Gastrocnemius medialis (tissue), 4 donors: ENCODE measurements at places on chromosomes 2 and 18. TPM values are rescaled to one million over a fixed set of nuclear protein-coding genes. Genes with fewer than 3 reads are reported as not detected.

- no peak for DNase-seq
- H3K36me3 ChIP-seq = no peaks in the 10 kb centered on the region
- H3K4me1 ChIP-seq = no peaks in the 10 kb centered on the region
- no peak overlapping the region for H3K27ac ChIP-seq
Observed at GRCh38 chr2:100482741-100483140, 12.5 kb downstream of the NMS start.

DNA sequence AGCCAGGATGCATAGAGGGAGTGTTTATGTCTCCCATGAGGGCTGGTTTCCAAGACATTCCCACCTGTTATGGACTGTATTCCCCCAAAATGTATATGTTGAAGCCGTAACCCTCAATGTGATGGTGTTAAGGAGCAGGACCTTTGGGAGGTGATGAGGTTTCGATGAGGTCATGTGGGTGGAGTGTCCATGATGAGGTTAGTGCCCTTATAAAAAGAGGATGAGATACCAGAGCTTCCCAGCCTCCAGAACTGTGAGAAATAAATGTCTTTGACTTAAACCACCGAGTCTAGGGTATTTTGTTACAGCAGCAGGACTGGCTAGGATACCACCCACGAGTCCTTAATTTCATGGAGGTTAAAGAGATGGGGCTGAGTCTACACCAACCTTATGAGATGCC lies 22.6 kb upstream of the EPAS1 start:
- H3K4me3 ChIP-seq = no peak overlapping the region
- H3K27ac ChIP-seq = no peak overlapping the region
- H3K4me1 ChIP-seq = peaks cover 19% of the 10 kb centered on the region
- H3K36me3 ChIP-seq = no peaks in the 10 kb centered on the region

DNA sequence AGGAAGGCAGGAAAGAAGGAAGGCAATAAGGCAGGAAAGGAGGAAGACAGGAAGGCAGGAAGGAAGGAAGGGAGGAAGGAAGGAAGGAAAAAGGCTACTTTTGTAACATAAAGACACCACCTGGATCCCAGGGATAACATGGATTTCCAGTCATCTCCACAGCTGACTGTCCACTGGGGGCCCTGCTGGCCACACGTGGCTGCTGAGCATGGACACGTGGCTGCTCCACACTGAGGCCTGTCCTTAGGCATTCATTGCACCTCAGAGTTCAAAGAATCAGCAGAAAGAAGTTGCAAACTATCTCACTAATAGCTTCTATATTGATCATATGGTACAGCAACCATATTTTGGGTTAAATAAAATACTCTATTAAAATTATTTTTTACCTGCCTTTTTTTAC lies 130.2 kb upstream of the SALL3 start:
- no peak overlapping the region for H3K27ac ChIP-seq
- H3K4me3 ChIP-seq = no peak overlapping the region
- DNase-seq = no peak
- H3K27me3 ChIP-seq = no peaks in the 10 kb centered on the region
- no peaks in the 10 kb centered on the region for H3K36me3 ChIP-seq
- H3K4me1 ChIP-seq = no peaks in the 10 kb centered on the region

GRCh38 chr2:98137196-98137595 lies 50.2 kb downstream of the VWA3B start:
- H3K27ac ChIP-seq = no peak overlapping the region
- DNase-seq = no peak
- no peaks in the 10 kb centered on the region for H3K27me3 ChIP-seq
- H3K4me3 ChIP-seq = no peak overlapping the region
- H3K4me1 ChIP-seq = peaks cover 19% of the 10 kb centered on the region

DNA sequence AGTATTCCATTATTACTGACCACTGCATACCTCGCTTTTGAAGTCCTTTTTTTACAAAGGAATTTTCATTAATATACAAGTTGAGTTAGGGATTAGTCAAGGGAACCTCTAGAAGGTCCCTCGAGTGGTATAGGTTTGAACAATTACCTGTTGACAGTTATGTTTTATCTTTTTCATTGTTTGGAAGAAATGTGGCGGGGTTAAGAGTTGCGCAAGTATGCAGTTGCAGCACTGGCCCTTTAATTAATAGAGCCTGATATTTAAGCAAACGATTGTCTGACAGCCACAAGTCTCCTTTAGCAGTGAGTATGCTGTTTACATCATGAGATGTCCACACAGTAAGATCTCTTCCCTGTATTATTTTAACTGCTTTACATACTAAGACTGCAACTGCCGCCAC lies 24.3 kb downstream of the KYNU start:
- H3K4me1 ChIP-seq = no peaks in the 10 kb centered on the region
- H3K36me3 ChIP-seq = no peaks in the 10 kb centered on the region
- H3K27ac ChIP-seq = no peak overlapping the region
- no peak for DNase-seq
- no peak overlapping the region for H3K4me3 ChIP-seq

DNA sequence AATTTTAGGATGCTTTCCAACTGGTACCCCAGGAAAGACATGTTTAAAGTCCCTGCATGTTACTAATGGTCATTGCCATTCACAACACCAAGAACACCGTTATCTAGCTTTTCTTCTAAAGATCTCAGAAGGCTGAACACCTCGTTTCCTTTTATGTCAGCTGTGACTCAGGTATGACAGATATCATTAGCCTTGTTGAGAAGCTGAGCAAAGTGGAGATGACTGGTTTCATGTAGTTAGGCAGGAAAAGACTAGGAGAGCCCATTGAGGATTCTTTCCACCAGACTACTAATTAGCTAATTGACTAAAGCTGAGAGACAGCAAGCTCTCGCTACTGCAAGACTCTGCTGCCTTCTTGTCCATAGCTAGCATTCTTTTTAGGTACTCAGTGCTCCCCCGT lies 32.0 kb upstream of the ARL5A start:
- no peaks in the 10 kb centered on the region for H3K36me3 ChIP-seq
- no peaks in the 10 kb centered on the region for H3K27me3 ChIP-seq
- no peak for DNase-seq
- H3K4me3 ChIP-seq = no peak overlapping the region
- no peaks in the 10 kb centered on the region for H3K4me1 ChIP-seq

DNA sequence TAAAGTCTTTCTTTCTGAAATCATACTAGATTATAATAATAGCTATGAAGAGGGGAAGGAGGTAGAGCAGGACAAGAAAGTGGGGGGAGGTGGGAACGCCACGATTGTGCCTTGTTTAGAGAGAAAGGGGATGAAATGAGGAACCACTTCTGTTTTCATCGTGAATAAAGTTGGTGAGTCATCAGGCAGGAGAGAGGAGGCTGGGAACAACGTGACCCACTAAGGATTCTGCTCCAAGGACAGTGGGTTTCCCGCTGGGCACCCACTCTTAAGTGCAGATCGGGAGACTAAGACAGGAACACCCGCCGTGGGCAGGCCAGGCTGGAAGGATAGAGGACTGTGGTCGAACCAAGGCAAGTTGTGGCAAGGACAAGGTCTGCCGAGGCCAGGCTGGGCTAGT lies 158.2 kb downstream of the L3MBTL4 start:
- H3K4me3 ChIP-seq = no peak overlapping the region
- no peaks in the 10 kb centered on the region for H3K27me3 ChIP-seq
- no peak for DNase-seq

Gene HOXD10
- not detected for total RNA-seq

GRCh38 chr18:72086421-72086820 lies 457.7 kb downstream of the CBLN2 start:
- H3K4me3 ChIP-seq = no peak overlapping the region
- no peak overlapping the region for H3K27ac ChIP-seq
- no peaks in the 10 kb centered on the region for H3K27me3 ChIP-seq
- H3K4me1 ChIP-seq = no peaks in the 10 kb centered on the region
- no peak for DNase-seq

DNA sequence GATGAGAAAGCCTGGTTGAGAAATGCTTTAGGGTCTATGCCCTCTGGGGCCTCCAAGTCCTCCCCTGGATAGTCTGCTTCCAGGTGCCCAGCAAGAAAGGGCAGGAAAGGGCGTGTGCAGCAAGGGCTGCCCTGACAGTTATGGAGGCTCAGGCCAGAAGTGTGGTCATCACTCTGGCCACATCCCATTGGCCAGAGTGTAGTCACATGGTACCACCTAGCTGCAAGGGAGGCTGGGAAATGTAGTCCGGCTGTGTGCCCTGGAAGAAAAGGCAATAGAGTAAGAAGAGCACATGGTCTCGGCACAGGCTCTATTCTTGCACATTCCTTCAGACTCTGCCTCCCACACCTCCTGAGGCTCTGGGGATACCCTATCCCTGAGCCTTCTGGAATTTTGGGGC lies 35.7 kb downstream of the ODC1 start:
- H3K36me3 ChIP-seq = no peaks in the 10 kb centered on the region
- no peak overlapping the region for H3K27ac ChIP-seq
- peaks cover 20% of the 10 kb centered on the region for H3K4me1 ChIP-seq
- no peak overlapping the region for H3K4me3 ChIP-seq

GRCh38 chr2:179987916-179988315 lies 19.2 kb downstream of the CWC22 start:
- H3K4me3 ChIP-seq = no peak overlapping the region
- no peaks in the 10 kb centered on the region for H3K4me1 ChIP-seq
- H3K27ac ChIP-seq = no peak overlapping the region
- H3K36me3 ChIP-seq = no peaks in the 10 kb centered on the region
- no peaks in the 10 kb centered on the region for H3K27me3 ChIP-seq

DNA sequence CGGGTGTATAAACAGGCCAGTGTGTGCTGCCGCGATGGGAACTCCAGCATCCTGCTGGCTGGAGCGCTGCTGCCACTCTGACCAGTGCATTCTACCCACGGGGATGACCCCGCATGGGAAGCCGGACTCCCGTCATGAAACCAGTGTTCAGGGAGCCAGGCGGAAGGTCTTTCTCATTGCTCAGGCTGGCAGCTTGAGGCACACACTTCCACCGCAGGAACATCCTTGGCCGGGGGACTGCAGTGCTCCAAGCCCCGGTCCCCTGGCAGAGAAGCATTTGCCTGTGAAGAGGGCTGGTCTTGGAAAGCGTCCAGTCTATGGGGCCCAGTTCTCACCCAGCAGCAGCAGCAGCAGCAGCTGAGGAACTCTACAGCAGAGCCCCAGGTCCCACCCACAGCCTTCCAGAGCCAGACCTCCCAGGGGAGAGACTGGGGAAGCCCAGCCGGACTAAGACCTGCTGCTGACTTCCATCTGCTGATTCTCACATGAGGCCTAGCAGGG lies 235.9 kb downstream of the KLHL29 start:
- H3K27me3 ChIP-seq = no peaks in the 10 kb centered on the region
- H3K27ac ChIP-seq = peak overlapping the region; percentile 76
- peaks cover 29% of the 10 kb centered on the region for H3K4me1 ChIP-seq
- no peak overlapping the region for H3K4me3 ChIP-seq
- H3K36me3 ChIP-seq = no peaks in the 10 kb centered on the region

GRCh38 chr18:51011709-51012108 lies 18.3 kb upstream of the SMAD4 start:
- DNase-seq = no peak
- no peaks in the 10 kb centered on the region for H3K36me3 ChIP-seq
- H3K4me1 ChIP-seq = no peaks in the 10 kb centered on the region
- no peak overlapping the region for H3K27ac ChIP-seq

GRCh38 chr2:17667898-17668297 lies 85.7 kb downstream of the SMC6 start:
- no peak for DNase-seq
- H3K4me3 ChIP-seq = no peak overlapping the region
- peaks cover under 1% of the 10 kb centered on the region for H3K4me1 ChIP-seq

- H3K27ac ChIP-seq = no peak overlapping the region
- H3K4me1 ChIP-seq = peaks cover 6% of the 10 kb centered on the region
- no peaks in the 10 kb centered on the region for H3K27me3 ChIP-seq
- H3K4me3 ChIP-seq = no peak overlapping the region
- no peaks in the 10 kb centered on the region for H3K36me3 ChIP-seq
- DNase-seq = no peak
Observed at GRCh38 chr18:50579061-50579774, 19.3 kb downstream of the MAPK4 start.

DNA sequence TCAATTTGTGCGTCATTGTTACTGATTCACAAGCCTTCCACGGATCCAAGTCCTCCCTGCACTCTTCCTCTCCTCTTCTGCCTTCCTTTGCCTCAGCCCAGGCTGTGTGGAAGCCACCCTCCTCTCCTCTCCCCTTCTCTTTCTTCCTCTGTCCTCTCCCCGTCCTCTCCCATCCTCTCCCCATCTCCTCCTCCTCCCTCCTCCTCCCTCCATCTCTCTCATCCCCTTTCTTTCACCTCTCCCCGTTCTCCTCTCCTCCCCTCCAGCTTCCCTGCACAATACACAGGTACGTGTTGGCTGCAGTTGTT lies 183.5 kb downstream of the SEPTIN10 start:
- no peak overlapping the region for H3K27ac ChIP-seq
- H3K4me1 ChIP-seq = peaks cover 6% of the 10 kb centered on the region
- no peaks in the 10 kb centered on the region for H3K36me3 ChIP-seq
- no peaks in the 10 kb centered on the region for H3K27me3 ChIP-seq
- no peak for DNase-seq
- no peak overlapping the region for H3K4me3 ChIP-seq

DNA sequence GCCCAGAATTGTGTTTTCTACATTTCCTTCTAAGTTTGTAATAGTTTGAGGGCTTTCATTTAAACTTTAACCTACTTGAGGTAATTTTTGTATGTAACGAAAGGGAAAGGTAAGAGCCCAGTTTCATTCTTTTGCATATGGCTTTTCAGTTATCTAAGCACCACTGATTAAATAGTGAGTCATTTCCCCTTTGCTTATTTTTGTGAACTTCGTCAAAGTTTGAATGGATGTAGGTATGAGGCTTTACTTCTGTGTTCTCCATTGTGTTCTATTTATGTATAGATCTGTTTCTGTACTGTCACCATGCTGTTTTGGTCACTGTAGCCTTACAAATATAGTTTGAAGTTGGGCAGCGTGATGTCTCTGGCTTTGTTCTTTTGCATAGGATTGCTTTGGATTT lies 944.8 kb upstream of the CNTNAP5 start:
- H3K4me3 ChIP-seq = no peak overlapping the region
- no peaks in the 10 kb centered on the region for H3K27me3 ChIP-seq
- no peaks in the 10 kb centered on the region for H3K4me1 ChIP-seq
- no peaks in the 10 kb centered on the region for H3K36me3 ChIP-seq
- no peak for DNase-seq
- H3K27ac ChIP-seq = no peak overlapping the region

GRCh38 chr2:242001853-242002252 lies 132.3 kb downstream of the RTP5 start:
- H3K4me3 ChIP-seq = no peak overlapping the region
- DNase-seq = no peak
- no peaks in the 10 kb centered on the region for H3K36me3 ChIP-seq
- H3K27ac ChIP-seq = no peak overlapping the region
- H3K4me1 ChIP-seq = no peaks in the 10 kb centered on the region
- H3K27me3 ChIP-seq = peaks cover 3% of the 10 kb centered on the region

DNA sequence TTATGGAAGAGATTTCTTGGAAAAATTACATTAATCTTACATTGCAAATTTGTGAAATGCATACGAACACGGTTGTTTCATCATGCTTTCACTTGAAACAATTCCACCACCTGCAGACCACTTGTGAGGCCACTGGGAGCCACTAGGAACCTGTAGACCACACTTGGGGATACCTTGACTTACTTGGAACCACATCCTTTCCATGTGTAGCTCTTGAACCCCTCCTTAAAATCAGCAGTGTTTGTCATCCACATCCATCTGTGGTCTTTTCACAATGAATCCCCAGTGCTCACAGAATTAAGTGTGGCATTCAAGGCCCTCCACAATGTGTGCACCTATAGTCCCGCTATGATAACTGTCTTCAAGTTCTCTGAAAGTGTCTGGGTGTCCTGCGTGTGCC lies 350.9 kb downstream of the MYCN start:
- no peaks in the 10 kb centered on the region for H3K36me3 ChIP-seq
- no peaks in the 10 kb centered on the region for H3K4me1 ChIP-seq
- no peak overlapping the region for H3K4me3 ChIP-seq
- no peak for DNase-seq

- H3K27ac ChIP-seq = no peak overlapping the region
- H3K27me3 ChIP-seq = no peaks in the 10 kb centered on the region
- no peak overlapping the region for H3K4me3 ChIP-seq
- no peaks in the 10 kb centered on the region for H3K36me3 ChIP-seq
Observed at GRCh38 chr2:179692043-179692442, 169.4 kb downstream of the ZNF385B start.
